ENCODE measurements at places on chromosomes 16 and 17.

- H3K4me3 ChIP-seq = no peak overlapping the region
- H3K36me3 ChIP-seq = no peaks in the 10 kb centered on the region
- no peaks in the 10 kb centered on the region for H3K27me3 ChIP-seq
These were observed 4.9 kb upstream of the IL32 start for GRCh38 chr16:3060339-3061127.

GRCh38 chr17:31281061-31281460, 16.0 kb downstream of the OMG start:
- H3K4me1 ChIP-seq = no peaks in the 10 kb centered on the region
- peaks cover 79% of the 10 kb centered on the region for H3K36me3 ChIP-seq
- no peak overlapping the region for H3K27ac ChIP-seq
- no peak for DNase-seq

DNA sequence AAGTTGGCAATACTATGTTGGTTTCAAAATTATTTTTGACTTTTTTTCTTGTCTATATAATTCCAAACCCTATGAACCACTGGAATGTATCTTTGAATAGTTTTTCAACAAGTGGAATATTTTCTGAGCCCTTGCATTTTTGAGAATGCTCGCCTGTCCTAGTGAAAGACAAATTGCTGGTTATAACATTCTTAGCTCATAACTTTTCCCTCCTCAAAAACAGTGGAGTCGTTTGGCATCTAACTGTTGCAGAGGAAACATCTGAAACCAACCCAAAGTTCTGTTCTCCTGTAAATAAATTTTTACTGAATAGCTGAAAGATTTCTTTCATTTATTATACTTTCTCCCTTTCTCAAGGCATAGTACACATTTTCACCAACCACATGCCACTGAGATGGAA, 11.3 kb upstream of the COX10 start:
- no peak for DNase-seq
- peaks cover 6% of the 10 kb centered on the region for H3K4me1 ChIP-seq
- no peaks in the 10 kb centered on the region for H3K27me3 ChIP-seq
- H3K27ac ChIP-seq = no peak overlapping the region
- no peak overlapping the region for H3K4me3 ChIP-seq

GRCh38 chr17:6711681-6712057, 1.5 kb downstream of the SLC13A5 start:
- no peak for DNase-seq
- H3K36me3 ChIP-seq = no peaks in the 10 kb centered on the region
- H3K4me1 ChIP-seq = no peaks in the 10 kb centered on the region
- no peak overlapping the region for H3K4me3 ChIP-seq
- H3K27ac ChIP-seq = no peak overlapping the region
- peaks cover 70% of the 10 kb centered on the region for H3K27me3 ChIP-seq

GRCh38 chr17:73757420-73757819, 113.2 kb upstream of the SDK2 start:
- DNase-seq = no peak
- no peak overlapping the region for H3K27ac ChIP-seq
- H3K4me1 ChIP-seq = peaks cover 24% of the 10 kb centered on the region

DNA sequence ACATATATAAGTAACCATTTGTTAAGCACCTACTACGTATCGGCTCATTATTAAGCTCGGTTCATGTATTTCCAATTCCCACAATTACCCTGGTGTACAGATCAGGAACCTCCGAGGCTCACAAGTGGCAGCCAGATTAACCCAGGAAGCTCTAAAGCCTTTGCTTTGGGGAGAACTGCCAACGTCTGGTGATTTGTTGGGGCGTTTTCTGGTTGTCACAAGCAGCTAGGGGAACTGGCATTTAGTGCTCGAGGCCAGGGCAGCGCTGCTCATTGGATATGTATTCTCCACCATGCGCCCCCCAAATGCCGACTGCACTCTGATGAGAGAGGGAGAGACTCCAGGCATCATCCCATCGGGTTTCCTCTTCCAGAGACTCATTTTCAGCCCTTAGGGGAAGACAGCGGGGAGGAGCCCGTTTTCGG, 541 bp downstream of the ZNF18 start:
- no peak for DNase-seq
- peaks cover 16% of the 10 kb centered on the region for H3K4me1 ChIP-seq
- H3K36me3 ChIP-seq = no peaks in the 10 kb centered on the region
- H3K27ac ChIP-seq = peak overlapping the region; percentile 90
- peak overlapping the region; percentile 81 for H3K4me3 ChIP-seq
- no peaks in the 10 kb centered on the region for H3K27me3 ChIP-seq

DNA sequence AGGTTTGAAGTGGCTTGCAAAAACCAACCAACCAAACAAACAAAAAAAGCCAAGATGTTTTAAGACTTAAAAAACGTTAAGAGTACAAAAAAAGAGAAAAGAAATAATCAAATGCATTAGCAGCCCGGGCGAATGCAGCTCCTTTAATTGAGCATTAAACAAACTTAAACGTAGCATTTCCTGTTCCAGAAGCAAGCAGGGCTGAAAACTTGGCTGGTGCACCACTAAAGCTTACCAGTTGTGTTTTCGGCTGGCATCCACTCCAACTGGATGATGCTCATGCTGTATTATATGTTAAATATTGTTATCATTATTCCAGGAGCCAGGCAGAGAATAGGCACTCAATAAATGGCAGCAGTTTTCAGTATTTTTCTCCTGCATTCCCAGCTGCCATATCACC, 45.1 kb downstream of the IRX6 start:
- H3K4me3 ChIP-seq = no peak overlapping the region
- H3K27ac ChIP-seq = no peak overlapping the region
- no peak for DNase-seq

DNA sequence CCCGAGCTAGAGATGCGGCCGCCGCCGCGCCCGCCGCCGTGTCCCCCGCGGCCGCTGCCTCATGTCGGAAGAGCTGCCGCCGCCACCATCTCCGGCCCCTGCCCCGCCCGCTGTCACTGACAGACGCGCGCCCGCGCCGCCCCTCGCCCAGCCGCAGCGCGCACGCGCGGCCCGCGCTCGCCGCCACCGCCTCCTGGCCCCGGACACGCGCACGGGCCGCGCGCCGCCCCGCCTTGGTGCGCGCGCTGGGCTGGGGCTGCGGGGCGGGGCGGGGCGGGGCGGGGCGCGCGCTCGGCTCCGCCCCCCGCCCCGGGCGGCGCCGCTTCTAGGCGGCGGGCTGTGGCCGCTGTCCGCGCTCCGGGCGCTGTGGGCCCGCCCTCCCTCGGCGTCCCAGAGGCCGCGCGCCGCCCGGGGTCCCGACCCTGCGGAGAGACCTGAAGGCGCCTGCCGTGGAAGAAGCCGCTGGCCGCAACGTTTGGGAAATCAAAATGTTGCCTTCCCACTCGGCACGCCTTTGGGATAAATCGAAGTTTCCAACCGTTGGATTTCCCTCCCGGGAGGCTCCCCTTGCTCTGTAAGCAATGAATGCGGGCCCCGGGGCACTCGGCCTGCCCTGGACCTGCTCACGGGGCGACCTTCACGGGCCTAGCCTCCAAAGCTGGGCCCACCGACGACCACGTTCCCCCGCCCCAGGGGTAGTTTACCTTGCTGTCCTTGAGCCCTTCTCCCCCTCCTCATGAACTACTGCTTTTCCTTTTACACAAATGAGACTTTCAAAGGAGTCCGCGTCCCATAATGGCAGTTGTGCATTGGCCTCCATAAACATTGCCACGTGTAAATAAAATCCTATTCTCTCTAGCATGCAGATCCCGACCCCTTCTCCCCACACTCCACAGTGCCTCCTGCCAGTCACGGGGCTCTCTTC, at the start of gene ADCY9:
ADCY9 (minus strand) TSS at position 118 of the 925 bp plus-strand sequence. CDS start 1,000 bp downstream, outside the sequence.
- H3K4me1 ChIP-seq = peaks cover 30% of the 10 kb centered on the region
- peak within 1 kb of the TSS; percentile 87 for H3K27ac ChIP-seq
- H3K27me3 ChIP-seq = no peaks in the 10 kb centered on the region
- peak within 1 kb of the TSS; percentile 80 for H3K4me3 ChIP-seq

DNA sequence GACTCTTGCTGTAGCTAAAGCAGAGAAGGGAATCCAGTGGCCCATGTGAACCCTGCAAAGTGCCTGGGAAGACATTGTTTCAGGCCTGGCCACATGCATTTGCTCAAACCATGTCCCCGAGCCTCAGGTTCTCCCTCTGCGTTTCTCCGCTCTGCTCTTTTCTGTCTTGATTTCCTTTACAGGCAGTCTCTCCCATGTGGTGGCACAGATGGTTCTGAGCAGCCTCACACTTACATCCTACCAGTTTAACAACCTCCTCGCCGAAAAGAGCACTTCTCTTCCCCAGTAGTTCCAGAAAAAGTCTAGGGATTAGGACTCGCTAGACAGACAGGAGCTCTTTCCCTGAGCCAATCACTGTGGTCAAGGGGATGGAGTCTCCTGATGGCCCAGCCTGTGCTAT, 28.3 kb upstream of the MYH10 start:
- H3K4me1 ChIP-seq = no peaks in the 10 kb centered on the region
- H3K27ac ChIP-seq = no peak overlapping the region
- DNase-seq = no peak
- no peak overlapping the region for H3K4me3 ChIP-seq
